ENCODE measurements at places on chromosomes 3 and 15.

- DNase-seq = peak; percentile 60
These were observed 76.8 kb upstream of the CD96 start for GRCh38 chr3:111465081-111465670.

GRCh38 chr3:125175295-125176078 lies 37.1 kb downstream of the SLC12A8 start:
- no peak for DNase-seq

GRCh38 chr15:76056931-76057330 lies 2.9 kb upstream of the TMEM266 start:
- no peak for DNase-seq

DNA sequence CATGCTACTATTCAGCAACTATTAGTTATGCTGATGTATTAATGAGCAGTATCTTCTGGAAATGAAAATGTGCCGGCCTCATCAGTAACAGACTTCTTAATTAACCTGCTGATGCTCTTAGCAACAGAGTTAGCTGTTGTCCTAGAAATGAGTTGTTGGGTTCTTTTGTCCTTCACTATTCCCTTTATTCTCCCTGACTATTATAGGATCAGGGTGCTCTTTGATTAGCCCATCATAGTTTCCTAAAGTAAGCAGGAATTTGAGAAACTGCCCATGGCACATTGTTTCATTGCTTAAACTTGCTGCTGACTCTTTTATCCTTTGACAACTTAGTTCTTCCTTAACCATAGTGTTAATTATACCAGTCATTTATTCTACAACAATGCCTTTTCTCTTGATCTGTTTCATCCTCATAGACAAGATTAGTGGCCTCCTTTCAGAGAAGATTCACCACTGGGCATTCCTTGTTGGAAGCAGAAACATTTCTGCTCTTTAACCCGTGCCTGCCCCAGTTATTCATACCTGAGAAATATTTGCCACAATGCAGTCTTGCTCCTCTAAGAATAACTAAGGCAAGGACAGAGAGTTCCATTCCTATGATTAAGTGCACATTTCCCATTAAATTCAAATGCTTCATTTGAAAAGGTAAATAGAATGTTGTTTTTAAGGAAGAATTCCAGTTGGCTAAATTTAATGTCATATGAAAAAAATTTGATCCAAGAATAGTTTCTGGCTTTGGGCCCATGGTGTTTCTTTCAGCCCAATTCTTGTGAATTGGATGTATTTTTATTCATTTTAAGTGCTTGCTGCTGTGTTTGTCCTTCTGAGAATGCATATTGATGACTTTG lies 573.3 kb upstream of the TBL1XR1 start:
- DNase-seq = peak; percentile 20

- peak; percentile 68 for DNase-seq
These were observed 46.4 kb downstream of the ST3GAL6 start for GRCh38 chr3:98809557-98809956.
